Stimulated activated CD8-positive, alpha-beta memory T cell treated with anti-CD3 and anti-CD28 coated beads, Interleukin-15, amount 100 ng/mL, for 48 hours (primary cell): ENCODE measurements at places on chromosomes 7 and 10.
A peak's percentile ranks its signal among the peaks of the same experiment; 100 is the strongest.

DNA sequence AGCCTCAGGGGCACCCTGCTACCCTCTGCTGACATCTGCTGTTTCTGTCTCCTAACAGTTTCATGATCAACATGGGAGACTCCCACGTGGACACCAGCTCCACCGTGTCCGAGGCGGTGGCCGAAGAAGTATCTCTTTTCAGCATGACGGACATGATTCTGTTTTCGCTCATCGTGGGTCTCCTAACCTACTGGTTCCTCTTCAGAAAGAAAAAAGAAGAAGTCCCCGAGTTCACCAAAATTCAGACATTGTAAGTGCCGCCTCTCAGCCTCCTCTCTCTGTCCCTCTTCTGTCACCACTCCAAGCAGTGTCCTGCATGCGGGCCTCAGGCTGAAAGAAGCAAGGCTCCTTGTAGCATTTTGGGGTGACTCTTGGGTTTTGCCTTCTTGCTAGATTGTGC lies 39.0 kb downstream of the POR start:
- no peak for DNase-seq

DNA sequence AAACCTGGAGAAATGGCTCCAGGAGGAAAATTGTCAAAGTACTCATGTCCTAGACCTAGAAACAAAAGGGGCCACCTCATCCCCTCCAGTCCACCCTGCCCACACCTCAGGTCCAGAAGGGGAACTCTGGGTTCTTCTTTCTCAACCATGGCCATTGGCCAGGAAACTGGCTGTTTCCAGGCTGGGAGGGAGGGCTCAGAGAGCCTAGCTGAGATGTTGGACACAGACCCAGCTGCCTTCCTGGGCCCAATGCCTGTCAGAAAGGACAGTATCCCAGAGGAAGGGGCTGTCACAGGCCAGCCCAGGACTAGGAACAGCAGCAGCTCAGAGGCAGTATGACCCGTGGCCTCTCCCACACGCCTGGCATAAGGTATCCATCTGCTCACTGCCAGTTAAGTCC lies 9.6 kb downstream of the GRID1 start:
- no peak for DNase-seq

GRCh38 chr7:141103847-141104429 lies 30.1 kb downstream of the TMEM178B start:
- DNase-seq: no peak

DNA sequence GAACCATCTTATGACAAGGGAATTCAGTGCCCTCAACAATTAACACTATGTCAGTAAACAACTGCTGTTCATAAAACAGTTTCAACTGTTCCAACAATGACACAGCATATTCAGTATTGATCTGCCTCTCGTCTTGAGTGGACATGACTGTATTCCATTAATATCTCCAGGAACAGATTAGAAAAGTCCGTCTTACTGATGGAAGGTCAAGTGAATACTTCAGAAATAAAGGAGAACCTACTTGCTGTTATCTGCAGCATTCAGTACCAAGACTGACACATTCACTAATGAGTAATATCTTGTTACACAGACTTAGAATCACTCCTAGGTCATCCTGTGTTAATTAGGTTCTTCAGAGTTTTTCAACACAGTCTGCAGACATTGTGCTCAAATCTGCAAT lies 12.1 kb downstream of the KBTBD2 start:
- no peak for DNase-seq

- no peak for DNase-seq
These were observed 918 bp downstream of the PWWP2B start for GRCh38 chr10:132397671-132398565.

GRCh38 chr7:67863911-67864310 lies 867.3 kb downstream of the TYW1 start:
- no peak for DNase-seq

- DNase-seq: no peak
These were observed 104.9 kb downstream of the VPS50 start for GRCh38 chr7:93337052-93337451.

DNA sequence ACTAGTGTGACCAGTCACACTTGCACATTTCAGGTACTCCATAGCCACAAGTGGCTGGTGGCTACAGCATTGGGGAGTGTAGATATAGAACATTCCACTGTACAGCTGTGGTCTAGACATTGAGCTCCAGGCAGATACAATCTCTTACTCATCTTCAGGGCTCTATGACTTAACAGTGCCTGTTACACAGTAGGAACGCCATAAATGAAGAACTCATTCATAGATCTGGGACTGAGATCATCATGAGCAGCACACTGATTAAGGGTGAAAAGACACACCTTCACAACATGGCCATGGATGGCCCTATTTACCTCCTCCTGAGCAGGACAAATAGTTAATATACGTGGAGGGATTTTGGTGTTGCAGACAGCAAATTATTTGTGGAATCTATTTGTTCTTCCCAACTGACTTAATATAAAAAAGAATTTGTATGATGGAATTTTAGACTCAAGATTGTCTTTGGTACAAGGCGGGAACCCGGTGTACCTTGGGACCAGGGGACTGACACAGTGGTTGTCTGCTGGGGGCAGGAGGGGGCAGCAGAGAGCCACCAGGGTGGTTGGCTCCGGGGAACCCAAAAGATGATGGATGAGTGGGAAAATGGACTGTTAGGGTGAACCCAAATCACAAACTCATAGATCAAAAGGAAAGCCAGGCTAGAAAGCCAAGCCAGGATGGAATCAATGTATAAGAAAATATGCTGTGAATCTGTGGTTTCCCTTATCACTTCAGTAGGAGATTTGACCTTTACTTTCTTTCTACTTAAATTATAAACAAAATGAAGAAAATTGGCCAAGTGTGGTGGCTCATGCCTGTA lies 24.3 kb upstream of the CPA2 start:
- DNase-seq: peak; percentile 32

GRCh38 chr7:158534598-158534997 lies 53.0 kb downstream of the PTPRN2 start:
- DNase-seq: no peak

DNA sequence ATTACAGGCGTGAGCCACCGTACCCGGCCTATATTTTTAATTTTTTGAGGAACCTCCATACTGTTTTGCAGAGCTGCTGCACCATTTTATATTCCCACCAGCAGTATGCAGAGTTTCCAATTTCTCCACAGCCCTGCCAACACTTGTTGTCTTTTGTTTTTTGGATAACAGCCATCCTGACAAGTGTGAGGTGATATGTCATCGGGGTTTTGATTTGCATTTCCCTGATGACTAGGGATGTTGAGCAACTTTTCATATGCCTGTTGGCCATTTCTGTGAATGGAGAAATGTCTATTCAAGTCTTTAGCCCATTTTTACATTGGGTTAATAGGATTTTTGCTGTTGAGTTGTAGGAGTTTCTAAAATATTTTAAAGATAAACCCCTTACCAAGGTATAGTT lies 22.2 kb downstream of the ENTPD7 start:
- DNase-seq: no peak

- no peak for DNase-seq
These were observed 319 bp upstream of the GATA3 start for GRCh38 chr10:8054244-8054493.

DNA sequence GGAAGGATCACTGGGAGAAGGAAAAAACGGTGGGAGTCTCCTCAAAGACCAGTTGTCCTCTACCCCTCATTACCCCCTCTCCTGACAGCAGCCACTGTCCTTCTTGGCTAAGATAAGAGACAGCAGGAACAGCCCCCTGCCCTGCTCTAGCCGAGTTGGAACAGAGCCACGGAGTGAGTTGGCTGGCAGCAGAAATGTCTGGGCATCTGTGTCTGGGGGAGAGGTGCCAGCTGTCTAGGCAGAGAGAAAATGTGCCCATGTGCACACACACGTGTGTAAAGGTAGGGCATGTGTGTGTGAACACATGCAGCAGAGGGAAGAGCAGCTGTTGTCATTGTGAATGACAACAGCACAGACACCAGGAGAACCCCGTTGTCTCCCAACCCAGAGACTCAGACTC lies 9.4 kb upstream of the HILPDA start:
- no peak for DNase-seq

DNA sequence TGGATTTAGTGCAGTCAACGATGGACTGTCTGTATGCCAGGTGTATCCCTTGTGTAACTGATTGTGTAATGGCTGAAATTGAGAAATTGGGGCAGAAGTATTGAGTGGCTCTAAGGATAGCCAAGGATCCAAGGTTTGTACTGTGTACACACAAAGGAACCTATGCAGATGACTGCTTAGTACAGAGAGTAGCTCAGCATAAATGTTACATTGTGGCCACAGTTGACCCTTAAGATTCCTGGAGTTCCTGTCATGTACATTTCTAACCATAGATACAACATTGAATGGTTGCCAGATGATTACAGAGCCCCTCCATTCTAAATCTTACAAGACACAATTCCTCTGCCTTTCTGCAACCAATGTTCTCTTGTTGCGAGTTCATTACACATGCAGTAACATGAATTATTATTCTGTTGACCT lies 25.3 kb downstream of the CCDC126 start:
- no peak for DNase-seq

DNA sequence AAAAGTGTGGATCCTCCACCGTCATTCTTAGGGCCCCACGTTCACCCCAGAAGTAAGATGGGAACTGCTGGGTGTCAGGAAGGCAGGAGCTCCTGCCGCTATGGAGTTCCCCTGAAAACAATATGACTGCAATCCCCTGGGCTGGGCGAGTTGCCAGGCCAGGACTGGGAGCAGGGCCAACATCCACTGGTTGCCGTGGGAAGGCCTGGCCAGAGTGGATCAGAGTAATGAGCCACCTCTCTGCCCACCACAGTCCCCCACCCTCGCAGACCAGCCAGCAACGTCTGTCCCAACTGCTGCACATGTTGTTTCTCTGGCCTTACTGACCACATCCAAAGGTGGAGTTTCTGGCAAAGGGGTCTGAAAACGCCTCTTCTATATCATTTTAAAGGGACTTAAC lies 86.6 kb downstream of the STRA8 start:
- DNase-seq: no peak

DNA sequence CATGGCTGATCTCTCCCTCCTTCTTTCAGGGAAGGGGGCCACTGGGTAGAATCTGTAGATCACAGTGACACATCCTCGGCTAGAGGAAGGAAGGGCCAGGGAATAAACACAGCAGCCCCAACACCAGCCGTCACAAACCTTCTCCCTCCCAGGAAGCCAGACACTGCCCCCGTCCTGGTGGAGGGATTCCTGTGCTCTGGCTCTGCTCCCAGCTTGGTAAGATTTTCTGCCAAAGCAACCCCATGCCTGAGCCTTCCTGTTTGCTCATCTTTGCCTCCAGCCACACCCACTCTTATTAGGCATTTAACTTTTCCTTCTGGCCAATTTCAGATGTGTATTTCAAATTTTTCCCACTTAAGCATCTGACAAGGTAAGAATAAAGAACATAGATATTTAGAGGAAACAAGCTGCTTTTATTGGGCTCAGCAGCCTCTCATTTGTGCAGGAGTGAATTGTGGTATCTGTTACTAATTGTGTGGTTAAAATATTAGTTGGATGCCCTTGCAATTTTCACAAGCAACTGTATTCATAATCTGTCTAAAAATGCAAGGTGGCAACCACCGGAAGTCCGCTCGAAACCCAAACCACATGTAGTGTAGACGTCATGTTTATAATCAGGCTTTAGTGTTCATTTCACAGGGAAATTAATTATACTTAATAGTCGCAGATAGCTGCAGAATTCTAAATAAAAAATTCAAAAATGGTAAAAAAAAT lies 13.2 kb upstream of the NPS start:
- no peak for DNase-seq

- no peak for DNase-seq
These were observed 86.0 kb downstream of the SLC37A3 start for GRCh38 chr7:140312141-140312846.

GRCh38 chr10:99915414-99915813 lies 94.3 kb downstream of the DNMBP start:
- no peak for DNase-seq

DNA sequence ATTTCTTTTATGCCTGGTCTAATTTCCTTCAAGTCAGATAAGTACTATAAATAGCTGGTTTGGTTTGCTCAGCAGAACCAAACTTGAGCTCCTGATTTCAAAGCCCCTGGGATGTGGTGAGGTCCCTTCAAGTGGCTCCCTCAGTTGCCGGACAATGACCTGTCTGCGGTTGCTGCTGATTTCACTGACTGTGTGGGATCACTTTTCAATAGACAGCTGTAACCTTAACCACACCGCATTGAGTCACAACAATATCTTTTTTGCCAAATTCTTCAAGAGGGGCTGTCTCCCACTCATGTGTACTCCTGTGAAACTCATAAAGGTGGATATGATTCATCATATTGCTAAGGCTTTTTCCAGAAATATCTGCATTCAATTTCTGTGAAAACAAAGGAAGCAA lies 23.1 kb upstream of the ITGA8 start:
- no peak for DNase-seq

GRCh38 chr10:89063465-89063864 lies 72.9 kb downstream of the FAS start:
- no peak for DNase-seq

DNA sequence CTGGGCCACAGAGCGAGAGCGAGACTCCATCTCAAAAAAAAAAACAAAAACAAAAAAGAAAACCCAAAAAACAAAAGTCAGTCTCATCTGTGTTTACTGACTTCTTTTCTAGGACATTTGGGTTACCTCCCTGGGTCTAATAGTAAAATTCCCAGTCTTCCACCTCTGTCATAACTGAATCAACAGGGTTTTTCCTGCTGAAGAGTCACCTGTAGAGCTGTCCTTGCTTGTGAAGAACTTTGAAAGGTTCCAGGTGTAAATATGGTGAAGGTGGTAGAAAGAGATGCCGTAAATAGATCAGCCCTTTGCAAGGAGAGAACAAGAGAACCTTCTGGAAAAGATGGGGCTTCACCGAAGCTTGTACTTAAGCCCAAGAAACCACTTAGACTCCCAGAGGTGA lies 112.7 kb upstream of the BTBD16 start:
- DNase-seq: no peak

- no peak for DNase-seq
These were observed 113.8 kb downstream of the MARCHF5 start for GRCh38 chr10:92404612-92405418.

DNA sequence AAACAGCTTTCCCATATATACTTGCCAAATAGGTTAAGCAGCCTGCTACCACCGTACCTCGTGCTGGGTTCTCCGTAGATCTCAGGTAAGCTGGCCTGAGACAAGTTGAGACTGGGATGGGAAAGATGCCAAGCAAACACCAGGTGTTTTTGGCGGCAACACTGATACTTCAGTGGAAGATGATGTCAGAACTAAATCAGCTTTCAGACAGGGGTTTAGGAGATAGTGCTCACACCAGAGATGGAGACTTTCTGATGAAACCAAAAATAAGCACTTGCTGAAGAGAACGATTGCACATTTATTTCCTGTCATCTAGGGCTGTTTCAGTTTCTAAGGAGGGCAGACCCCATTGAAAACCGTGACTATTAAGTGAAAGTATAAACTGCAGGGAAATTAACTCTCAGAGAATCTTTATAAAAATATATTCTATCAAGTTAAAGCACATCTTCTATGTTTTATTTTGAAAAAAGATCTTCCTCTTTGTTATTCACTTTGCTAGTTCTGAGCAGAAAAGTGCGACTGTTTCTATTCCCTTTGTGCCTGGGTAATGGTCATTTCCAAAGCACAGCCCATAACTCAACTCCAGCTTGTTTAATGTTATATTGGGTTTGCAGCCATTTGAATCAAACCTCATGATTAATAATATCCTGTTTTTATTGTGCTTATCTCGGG lies 149.9 kb downstream of the CPED1 start:
- no peak for DNase-seq
